ENCODE measurements at places on chromosomes 2 and 18.

DNA sequence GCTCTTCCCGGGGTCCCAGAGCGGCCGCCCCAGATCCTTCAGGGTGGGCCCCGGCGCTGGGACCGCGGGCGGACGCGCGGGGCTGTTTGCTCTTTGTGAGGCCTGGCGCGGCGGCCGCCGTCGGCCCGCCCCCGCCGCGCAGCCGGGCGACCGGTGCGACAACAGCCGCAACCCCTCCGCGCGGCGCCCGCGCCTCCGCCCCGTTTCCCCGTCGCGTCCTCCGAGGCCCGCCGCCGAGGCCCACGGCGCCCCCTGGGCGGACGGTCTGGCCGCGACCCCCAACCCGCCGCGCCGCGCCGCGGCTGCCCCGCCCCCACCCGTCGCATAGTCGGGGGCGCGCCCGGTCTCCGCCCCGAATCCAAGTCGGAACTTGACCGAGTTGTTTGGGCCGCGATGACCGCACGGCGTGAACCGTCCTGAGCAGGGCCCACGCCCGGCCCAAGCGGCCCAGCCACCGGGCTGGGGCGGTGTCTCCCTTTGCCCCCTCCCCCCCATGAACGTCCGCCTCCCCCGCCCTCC lies 448 bp downstream of the YPEL5 start:
- no peak for DNase-seq

- DNase-seq, result no peak
These were observed 249.8 kb downstream of the BCL11A start for GRCh38 chr2:60303680-60304079.

DNA sequence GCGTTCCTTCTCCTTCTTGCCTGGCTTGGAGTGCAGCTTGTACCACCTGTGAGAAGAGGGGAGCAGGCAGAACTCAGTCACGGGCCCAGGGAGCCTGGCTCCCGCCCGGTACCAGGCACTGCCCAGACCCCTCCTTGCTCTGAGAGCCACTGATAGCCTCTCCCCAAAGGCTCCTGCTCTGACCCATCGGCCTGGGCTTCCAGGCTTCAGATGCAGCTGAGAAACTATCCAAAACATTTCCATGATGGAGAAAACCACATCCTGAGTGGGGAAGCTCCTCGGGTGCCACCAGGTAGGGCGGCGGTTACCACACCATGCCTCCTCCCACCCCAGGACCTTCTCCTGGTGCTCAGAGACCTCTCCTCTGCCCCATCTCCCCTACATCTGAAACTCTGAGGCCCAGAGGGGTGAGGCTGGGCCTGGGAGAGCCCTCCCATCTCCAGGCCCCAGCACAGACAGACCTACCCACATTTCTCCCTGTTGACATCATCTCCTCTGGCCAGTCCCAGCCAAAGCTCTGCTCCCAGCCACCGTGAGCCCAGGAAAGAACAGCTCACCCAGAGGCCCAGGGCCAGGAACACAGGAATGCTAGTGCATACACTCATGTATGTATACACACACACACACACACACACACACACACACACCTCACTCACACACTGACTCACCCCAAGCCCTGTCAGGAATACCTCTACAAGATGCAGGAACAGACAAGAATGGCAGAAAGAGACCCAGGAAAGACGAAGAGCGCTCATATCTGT lies 17.9 kb upstream of the SFXN5 start:
- peak; percentile 97 for DNase-seq

GRCh38 chr2:143433840-143434239 lies 304.6 kb downstream of the ARHGAP15 start:
- no peak for DNase-seq

DNA sequence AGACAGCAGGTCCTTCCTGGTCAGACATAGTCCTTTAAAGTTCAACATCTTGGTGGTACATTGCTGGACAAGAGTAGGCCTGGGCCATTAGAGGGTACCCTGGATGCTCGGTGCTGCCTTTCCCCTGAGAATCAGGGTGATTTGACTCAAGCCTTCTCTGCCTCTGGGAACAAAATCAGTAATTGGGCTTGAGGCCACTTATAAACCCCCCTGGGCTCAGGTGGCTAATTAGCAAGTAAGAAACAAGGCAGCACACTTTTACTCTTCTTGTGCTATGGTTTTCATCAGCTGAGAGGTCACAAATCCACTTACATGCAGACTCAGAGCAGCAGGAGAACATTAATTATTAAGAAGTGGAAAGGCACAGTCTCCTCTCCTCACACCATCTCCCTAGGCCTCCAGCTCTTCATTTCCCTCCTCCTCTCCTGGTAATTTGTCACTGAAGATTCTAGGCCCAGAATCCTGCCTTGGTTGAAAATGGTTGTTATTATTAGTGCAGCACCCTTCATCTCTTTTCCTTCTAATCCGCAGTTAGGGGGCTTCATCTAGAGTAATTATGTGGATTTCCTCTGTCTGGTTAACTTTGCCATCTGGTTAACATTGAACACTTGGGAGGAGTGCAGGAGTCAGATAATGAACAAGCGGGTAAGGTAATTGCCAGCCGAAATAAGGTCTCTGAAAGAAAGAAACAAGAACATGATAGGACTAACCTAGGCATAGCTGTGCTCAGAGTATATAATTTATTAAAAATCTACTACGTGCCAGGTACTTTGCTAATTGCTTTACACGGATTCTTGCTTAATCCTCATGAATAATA lies 29.7 kb upstream of the CASP10 start:
- no peak for DNase-seq

DNA sequence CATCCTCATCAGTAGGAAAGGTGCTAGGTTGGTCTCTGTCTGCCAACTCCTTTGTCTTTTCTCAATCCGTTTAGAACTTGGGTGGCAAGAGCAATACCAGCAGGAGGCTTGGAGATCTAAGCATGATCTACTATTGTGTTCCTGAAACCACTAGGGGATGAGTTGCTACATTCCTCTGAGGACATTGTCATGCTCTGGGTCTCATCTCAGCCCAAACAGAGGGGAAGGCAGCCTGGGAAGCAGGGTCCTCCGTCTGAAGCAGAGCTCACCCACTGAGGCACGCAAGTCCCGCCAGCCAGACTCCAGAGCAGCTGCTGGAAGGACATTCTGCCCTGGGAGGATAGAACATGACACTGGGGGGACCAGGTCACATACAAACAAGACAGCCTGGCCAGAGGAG lies 162.9 kb downstream of the MTCL1 start:
- DNase-seq, result no peak

DNA sequence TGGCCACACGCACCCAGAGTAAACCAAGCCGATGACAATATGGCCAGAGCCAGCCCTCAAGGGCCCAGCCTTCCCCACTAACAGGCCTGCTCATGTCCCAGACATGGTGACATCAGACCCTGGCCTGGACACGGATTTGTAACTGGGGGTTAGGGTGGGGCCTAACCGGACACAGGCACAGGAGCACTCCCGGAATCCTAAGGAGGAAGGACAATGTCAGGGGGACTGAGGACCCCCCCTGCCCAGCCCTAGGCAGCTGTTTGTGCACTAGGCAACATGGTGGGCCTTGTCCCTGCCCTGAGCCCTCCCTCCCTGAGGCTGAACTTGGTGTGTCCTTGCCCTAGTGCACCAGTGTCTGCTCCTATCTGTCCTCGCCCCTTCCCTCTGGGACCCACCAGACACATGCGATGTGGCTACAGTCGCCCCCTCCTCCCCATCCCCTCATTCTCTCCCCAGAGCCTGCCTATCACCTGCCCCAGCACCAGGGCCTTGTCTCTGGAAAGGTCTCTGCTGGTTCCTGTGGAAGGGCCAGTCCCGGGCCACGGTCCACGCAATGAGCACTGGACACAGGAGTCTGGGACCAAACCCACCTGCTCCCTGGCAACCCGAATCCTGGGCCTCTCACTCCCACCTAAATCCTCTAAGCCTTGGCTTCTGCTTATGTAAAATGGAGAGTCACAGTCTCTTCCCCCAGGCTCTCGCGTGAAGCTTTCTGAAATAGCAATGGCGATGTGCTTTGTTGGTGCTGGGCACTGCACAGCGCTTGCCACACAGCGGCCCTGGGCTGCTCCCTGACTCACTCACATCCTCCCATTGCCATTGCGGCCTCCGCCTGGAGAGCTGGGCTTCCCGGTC lies 76.5 kb upstream of the RAB6C start:
- no peak for DNase-seq

GRCh38 chr18:9237981-9238380 lies 96.6 kb upstream of the TWSG1 start:
- no peak for DNase-seq

DNA sequence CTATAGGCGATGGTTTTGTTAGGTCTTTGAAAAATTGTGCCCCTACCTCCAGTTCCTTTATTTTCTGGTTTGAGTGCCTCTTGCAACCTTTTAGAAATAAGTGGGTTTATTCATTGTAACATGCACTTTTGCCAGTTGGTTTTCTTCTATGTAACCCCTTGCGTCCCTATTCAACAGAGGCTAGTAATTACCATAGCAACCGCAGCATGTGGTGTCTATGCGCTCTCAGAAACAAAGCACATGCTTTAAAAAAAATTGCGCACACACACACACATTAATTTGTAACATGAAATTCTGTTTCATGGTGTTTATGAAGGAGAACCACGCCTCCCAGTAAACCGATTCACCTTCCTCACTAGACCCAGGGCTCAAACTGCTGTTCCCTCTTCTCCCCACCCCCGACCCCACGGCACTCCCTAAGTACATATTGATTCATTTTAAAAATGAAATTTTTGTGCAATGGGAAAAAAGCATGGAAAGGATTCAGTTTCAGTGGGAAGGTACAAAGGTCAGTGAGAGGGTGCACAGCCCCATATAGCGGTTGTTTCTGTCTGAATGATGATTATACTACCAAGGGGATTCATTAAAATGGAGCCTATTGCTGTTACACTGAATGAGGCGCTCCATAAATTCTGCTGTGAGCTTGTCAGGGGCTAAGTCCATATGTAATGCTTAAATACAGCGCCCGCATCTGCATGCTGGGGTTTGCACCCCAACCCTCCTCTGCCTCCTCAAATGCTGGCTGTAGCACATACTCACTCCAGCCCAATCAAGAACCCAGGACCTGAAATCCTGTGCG lies 206.9 kb downstream of the ICOS start:
- DNase-seq, result no peak

DNA sequence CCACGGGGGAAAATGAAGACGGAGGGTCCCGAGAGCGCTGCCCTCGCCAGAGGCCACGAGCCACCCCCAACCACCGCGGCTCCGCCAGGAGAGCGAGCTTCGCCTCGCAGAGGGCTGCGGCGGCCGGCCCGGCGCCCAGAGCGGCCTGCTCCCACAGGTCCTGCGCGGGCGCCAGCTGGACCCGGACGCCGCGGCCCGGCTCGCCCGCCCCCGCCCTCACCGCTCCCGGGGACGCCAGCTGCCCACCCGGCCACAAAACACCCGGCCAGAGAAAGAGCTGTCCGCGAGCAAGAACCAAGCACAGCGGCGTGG lies 709 bp downstream of the PTPN2 start:
- no peak for DNase-seq

GRCh38 chr18:54224379-54225014 lies at the start of gene MBD2:
Gene MBD2 (minus strand): TSS chr18:54224669. CDS start chr18:54224559, 110 bp downstream.
- DNase-seq, result peak; percentile 70

GRCh38 chr2:212811036-212811805 lies 272.6 kb upstream of the ERBB4 start:
- DNase-seq, result no peak

DNA sequence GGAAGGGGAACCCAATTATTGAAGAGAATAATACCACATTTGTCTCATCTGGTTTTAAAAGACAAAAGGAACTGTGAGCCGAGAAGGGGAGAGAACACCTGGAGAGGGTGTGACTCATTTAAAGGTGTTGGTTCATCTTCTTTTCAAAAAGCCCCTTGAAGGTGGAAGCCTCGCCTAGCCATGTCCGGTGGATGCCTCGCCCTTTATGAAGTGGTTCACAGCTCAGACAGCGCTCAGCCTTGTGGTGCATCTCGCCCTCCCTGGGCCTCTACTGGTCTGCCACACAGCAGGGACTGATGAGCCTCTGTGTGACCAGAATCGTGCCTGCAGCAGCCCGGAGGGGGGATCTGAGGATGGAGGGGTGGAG lies 290.0 kb upstream of the CXCR4 start:
- no peak for DNase-seq

- no peak for DNase-seq
These were observed 99.2 kb downstream of the PTPRM start for GRCh38 chr18:7666195-7666776.

DNA sequence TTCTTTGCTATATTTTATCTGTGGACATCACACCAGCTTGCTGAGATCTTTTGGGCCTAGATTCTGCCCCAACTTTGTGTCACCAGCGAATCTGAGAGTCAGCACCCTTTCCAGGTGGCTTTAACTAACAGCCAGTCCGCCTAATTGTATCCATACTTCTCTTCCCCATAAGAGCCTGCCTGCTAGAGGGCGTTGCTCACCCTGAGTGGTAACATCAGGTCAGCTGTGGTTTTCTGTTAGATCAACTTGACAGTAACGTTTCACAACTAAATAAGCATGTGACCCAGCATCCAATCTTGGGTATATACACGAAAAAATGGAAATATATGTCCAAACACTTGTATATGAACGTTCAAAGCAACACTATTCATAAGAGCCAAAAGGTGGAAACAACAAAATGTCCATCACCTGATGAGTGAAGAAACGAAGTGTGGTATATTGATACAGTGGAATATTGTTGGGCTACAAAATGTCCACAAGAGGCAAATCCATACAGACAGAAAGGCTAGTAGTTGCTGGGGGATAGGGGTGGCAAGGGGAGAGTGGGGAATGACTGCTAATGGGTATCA lies 24.9 kb downstream of the EFHD1 start:
- DNase-seq, result no peak

GRCh38 chr2:69766014-69766413 lies 24.1 kb downstream of the ANXA4 start:
- DNase-seq, result no peak

DNA sequence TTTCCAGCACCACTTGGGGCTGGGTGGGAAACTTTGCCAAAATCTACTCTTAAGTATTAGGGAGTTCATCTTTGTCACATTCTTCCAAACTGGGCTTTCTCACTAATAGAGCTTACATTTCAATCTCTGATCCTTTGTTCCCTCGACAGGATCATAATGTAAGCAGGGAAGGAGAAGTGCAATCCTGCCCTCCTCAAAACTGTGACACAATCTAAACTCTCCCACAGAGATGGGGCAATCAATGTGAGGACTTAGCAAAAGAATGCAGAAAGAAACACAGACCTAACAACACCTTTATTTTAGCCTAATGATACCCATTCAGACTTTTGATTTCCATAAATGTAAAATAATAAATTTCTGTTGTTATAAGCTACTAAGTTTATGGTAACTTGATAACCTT lies 40.8 kb downstream of the DSEL start:
- DNase-seq, result no peak

GRCh38 chr2:79833235-79833878 lies 320.5 kb downstream of the CTNNA2 start:
- no peak for DNase-seq

DNA sequence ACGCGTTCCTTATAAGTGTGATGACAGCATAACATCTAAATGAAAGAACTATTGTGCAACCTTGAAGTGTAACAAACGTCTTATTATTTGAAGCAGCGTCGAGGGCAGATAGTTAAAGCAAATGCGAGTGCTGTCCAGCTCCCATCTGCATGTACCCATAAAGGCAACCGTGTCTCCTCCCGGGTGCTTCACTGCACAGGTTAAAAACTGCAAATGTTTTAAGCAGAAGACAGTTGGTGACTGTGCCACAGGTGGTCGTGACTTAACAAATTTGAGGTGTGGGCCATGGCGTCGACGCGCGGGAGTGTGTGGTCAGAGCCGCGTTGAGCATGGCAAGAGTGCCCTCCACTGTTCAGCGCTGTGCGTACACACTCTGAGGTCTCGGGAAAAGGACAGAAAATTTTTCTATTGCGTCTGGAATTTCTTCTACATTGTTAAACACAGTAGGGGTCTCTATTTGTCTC lies 6.4 kb downstream of the SALL3 start:
- DNase-seq, result no peak

GRCh38 chr2:19714926-19715325 lies 186.9 kb downstream of the TTC32 start:
- DNase-seq, result no peak

GRCh38 chr2:192023006-192023405 lies 171.7 kb downstream of the TMEFF2 start:
- no peak for DNase-seq

Measured in epithelial cell of prostate (primary cell).